ENCODE measurements at places on chromosomes 5 and 9. TPM values are rescaled to one million over a fixed set of nuclear protein-coding genes. Genes with fewer than 3 reads are reported as not detected.

Gene DMRT2
- total RNA-seq, result 1.6 TPM

Gene C9orf85
- total RNA-seq, result 14.6 TPM

DNA sequence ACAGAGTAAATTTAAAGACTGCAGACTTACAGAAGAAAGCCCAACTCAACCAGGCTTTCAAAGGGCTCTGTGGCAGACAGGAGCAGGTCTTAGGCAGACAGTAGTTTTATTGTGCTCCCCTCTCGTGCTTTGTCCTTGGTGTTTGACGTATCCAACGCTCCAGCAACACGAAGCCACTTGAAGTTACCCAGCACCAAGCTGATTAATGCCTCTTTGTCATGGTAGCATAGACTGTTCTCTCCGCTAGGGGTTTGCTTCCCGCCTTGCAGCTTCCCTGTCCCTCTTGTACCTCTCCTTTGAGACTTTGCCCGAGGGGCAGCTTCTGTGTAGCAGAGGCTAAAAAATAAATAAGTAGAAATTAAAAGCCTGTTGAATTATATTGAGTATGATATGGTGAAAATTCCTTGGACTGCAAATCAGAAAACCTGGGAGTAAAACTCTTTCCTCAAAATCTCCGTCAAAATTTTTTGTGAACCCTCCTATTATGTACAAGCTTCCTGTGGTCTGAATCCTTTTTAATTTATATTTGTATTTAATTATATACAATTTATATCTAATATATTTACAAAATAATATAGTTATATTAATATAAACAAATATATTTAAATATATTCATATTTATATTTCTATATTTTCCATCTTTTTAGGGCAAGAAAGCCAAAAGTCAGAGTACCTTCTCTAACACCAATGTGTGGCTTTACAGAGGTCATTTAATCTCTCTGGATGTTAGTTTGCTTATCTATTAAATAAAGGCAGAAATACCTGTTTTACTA, 405.4 kb downstream of the DMAC1 start:
- ATAC-seq, result no peak

DNA sequence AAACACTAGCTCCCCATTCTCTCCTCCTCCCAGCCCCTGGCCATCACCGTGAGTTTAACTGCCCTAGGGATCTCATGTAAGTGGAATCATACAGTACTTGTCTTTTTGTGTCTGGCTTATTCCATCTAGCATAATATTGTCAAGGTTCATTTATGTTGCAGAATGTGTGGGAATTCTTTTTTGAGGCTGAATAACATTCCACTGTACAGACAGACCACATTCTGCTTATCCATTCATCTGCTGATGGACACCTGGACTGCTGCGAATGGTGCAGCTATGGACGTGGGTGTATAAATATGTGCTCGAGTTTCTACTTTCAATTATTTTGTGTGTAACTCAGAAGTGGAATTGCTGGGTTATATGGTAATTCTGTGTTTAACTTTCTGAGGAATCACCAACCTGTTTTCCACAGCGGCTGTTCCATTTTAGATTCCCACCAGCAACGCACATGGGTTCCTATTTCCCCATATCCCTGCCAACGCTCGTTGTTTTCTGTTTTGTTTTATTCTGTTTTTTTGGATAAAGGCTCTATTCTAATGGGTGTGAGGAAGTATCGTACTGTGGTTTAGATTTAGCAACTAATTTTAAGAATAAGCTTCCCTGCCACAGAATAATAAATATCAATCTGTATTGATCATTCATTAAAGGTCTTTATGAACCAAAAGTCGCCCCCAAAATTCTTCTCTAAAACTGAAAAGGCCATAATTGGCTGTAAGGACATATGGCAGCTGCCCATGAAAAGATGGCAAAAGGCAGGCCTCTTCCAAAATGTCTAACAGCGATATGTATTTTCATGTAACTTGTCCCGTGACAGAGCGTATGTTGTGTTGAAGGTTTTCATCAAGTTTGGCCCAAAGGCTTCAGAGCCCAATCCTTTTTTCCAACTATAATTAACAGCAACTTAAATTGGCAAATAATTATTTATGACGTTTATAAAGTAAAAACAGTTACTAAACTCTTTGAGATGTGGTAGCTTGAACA, 70.3 kb downstream of the DAP start:
- ATAC-seq, result no peak

Gene PRR7
- 1.6 TPM for total RNA-seq

GRCh38 chr5:81751836-81752643, 1.1 kb upstream of the SSBP2 start:
- ATAC-seq, result peak; percentile 0

Gene RANBP17
- total RNA-seq, result 13.5 TPM

Gene CSF1R
- 16.7 TPM for total RNA-seq

DNA sequence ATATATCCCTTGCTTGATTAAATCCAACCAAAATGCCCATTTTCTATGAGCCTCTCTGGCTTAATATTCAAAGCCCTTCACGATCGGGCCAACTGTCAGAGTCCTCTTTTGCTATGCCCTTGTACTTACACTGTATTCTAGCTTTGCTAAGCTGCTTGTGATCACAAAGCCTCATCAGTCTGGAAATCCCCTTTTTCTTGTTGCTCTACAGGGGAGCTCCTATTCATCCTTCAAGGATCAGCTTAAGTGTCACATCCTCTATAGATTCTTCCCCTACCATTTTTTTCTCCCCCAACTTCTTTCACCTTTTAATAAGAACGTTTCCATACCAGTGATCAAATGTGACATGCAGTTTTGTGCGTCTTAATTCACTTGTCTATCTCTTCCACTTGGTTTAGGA, 450.4 kb upstream of the CHD1 start:
- no peak for ATAC-seq

- no peak for ATAC-seq
These were observed 164.4 kb upstream of the SLC12A2 start for GRCh38 chr5:127919006-127919796.

Gene FREM1
- total RNA-seq, result 0.59 TPM

DNA sequence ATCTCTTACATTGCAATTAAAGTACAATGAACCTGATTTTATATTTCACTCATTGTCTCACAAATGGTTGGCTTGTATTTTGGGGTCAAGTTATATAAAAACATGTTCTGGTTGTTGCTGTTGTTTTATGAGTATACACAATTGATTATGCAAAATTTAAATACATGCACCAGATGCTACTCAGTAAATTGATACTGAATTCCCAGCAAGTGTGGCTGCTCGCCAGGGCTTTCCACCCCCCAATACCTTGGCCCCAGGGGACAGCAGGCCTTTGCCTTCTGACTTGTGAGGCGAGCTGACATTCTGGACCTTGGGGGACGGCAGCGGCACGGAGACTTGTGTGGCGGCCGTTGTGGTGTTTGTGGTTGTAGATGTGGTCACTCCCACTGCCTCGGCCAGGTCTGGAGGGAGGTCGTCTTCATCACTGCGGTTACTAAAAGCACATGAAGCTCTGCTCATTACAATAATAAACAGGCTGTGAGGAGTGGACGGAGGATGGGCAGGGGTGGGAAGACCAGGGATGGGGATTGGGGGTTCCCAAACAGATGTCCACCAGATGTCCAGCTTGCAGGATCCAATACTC, 27.0 kb upstream of the FRRS1L start:
- no peak for ATAC-seq

- ATAC-seq, result no peak
These were observed 31.7 kb upstream of the NFIB start for GRCh38 chr9:14345354-14346230.

GRCh38 chr5:142242272-142242671, 82.5 kb downstream of the SPRY4 start:
- ATAC-seq, result no peak

Gene NSA2
- 134 TPM for total RNA-seq

Gene MRPS2
- 28.0 TPM for total RNA-seq

DNA sequence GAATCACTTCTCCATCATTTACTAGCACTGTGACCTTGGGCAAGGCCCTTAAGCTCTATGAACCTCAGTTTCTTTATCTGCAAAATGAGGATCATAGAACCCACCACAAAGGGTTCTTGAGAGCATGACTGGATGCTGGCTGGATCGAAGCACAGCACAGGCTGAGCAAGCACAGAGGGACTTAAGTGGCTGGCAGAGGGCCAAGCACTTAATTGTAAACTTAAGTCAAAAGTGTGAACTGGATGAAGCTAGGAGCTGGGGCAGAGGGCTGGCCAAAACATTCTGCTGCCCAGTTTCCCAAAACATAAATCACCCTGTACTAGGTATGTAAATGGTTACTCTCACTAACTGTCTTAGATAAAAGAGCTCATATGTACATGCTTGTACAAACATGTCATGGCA, 112.3 kb upstream of the WWC1 start:
- ATAC-seq, result peak; percentile 28

- ATAC-seq, result no peak
These were observed 804.8 kb upstream of the ZNF608 start for GRCh38 chr5:125551246-125551645.

- no peak for ATAC-seq
These were observed 119.9 kb downstream of the SPATA31D1 start for GRCh38 chr9:82108474-82108873.

GRCh38 chr5:6492934-6493333, 44.3 kb downstream of the UBE2QL1 start:
- ATAC-seq, result no peak

Gene WNT8A
- not detected for total RNA-seq

GRCh38 chr5:82351754-82352145, 73.6 kb upstream of the RPS23 start:
- ATAC-seq, result peak; percentile 73

GRCh38 chr9:38337706-38338264, 54.7 kb upstream of the ALDH1B1 start:
- no peak for ATAC-seq

- ATAC-seq, result no peak
These were observed 463.8 kb downstream of the BNC2 start for GRCh38 chr9:16406526-16407225.

- ATAC-seq, result no peak
These were observed 28.8 kb upstream of the NCS1 start for GRCh38 chr9:130143279-130143893.

- ATAC-seq, result no peak
These were observed 61.6 kb upstream of the RPS23 start for GRCh38 chr5:82339792-82340191.

GRCh38 chr9:120587328-120587727, 7.4 kb upstream of the CDK5RAP2 start:
- ATAC-seq, result no peak

Gene GOLM1
- total RNA-seq, result 8.3 TPM

Gene IFNK
- total RNA-seq, result not detected
